ENCODE measurements at places on chromosomes 3 and 15.

- no peak for DNase-seq
Measured at GRCh38 chr3:84974347-84974746, 15.6 kb downstream of the CADM2 start.

- DNase-seq = no peak
Measured at GRCh38 chr15:35557544-35557943, 11.6 kb upstream of the DPH6 start.

GRCh38 chr3:38969317-38970235 lies 82.2 kb downstream of the SCN11A start:
- DNase-seq = no peak

GRCh38 chr3:63132461-63133250 lies 145.5 kb upstream of the SYNPR start:
- DNase-seq = no peak

GRCh38 chr3:111373861-111374260 lies 168.1 kb upstream of the CD96 start:
- DNase-seq = no peak

- DNase-seq = no peak
Measured at GRCh38 chr3:18411541-18411940, 13.6 kb downstream of the SATB1 start.

GRCh38 chr3:6770397-6770690 lies 90.6 kb upstream of the GRM7 start:
- DNase-seq = no peak

DNA sequence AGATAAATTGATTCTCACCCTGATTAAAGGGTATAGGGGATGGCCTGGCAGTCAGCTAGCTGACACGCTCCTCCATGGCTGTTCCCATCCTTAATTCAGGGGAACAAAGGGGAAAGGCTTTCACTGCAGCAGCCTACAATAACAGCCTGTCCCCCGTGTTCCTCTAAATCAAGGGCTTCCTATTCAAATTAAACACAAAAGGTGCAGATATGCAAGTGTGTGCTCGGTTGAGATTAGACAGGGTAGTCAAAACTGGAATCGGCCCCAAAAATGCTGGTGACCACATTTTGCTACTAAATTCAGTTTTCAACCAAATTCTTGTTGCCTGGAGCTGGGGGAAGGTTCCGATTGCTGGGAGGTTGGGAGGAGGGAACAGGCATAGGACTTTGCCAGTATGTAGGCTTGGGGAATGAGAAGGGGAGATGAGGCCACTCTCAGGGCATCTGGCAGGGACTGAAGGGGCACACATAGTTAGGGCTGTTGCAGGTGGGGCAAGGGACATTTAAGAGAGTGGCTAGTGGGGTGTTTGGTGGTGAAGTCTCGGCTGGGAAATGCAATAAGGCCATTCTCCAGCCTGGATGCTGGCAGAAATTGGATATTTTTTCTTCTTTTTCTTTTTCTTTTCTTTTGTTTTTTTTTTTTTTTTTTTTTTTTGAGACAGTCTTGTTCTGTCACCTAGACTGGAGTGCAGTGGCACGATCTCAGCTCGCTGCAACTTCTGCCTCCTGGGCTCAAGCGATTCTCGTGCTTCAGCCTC lies 32.9 kb upstream of the CTSH start:
- DNase-seq = no peak

GRCh38 chr3:37024092-37024491 lies 30.8 kb downstream of the MLH1 start:
- DNase-seq = no peak

DNA sequence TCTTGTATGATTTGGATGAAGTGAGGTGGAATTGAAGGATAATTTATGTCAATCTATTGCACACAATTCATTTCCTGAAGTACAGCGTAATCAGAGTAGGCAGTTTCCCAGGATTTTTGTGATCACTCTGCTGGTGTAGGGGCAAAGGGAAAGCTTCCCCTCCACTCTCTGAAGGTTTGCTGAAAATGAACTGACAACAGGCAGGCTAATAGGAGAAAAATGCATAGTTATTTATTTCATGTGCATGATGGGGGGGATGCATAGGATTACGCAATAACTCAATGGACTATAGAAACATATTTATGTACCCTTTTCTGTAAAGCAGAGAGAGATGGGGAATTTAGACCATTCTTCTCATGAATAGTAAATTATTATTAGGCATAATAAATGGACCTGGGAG lies 872.9 kb downstream of the NAALADL2 start:
- DNase-seq = no peak

- DNase-seq = no peak
Measured at GRCh38 chr3:52004163-52004787, 8.6 kb upstream of the RPL29 start.

- DNase-seq = no peak
Measured at GRCh38 chr3:43759938-43760337, 69.2 kb downstream of the ABHD5 start.

GRCh38 chr3:49554633-49555265 lies 472 bp downstream of the BSN start:
- no peak for DNase-seq

- no peak for DNase-seq
Measured at GRCh38 chr3:189304465-189305351, 132.9 kb downstream of the TPRG1 start.

DNA sequence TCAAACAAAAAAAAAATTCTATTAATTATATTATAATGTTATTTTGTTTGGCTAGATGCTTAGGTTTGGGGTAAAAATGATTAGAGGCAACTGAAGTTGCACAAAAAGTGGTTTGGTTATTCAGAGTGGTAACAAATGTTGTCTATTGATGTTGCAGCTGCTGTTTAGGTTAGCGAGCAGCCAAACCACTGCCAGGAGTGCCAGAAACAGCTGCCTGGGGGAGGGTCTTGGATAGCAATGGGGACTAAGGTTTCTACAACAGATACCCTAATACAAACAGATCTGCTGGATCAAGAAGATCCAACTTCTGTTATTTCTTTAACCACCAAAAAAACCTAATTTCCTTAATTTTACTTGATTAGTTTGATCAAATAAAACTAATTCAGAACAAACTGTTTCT lies 26.6 kb downstream of the BTLA start:
- no peak for DNase-seq

DNA sequence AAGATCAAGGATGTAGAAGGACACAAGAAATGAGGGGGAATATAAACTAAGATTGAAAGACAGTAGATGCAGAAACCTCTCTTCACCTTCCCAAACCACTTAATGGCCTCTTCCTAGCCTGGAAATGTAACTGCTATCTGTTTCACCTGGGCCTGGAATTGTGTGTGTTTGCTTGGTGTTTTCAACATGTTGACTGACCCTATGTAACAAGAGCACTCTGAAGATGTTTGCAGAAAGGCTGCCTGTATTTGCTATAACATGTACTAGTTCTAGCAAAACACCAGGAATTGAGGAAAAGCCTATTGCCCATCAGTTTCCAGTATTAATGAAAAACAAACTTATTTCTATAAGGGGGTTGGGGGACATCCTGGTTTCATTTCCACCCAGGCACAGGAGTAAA lies 248.3 kb downstream of the WDR72 start:
- DNase-seq = no peak

- DNase-seq = no peak
Measured at GRCh38 chr15:77816983-77817382, 184.3 kb upstream of the LINGO1 start.

DNA sequence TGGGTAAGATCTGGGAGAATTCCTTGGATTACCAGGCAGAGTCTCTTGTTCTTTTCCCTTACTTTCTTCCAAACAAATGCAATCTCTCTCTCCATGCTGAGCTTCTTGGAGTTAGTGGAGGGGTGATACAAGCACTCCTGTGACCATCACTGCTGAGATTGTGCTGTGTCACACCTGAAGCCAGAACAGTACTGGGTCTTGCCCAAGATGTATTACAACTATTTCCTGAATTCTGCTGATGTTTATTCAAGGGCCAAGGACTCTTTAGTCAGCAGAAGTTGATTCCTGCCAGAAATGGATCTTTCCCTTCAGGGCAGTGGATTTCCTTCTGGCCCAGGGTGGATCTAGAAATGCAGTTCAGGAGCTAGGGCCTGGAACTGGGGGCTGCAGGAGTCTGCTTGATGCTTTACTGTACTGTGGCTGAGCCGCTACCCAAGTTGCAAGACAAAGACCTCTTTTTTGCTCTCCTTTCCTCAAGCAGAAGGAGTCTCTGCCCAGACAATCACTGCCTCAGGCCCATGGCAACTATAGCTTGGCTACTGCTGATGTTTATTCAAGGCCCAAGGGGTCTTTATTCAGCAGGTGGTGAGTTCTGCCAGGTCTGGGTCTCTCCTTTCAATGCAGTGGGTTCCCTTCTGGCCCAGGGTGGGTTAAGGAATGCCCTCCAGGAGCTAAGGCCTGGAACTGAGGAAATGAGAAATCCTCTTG lies 98.8 kb downstream of the SH3GL3 start:
- no peak for DNase-seq

GRCh38 chr15:59326856-59327255 lies 45.8 kb downstream of the MYO1E start:
- no peak for DNase-seq

DNA sequence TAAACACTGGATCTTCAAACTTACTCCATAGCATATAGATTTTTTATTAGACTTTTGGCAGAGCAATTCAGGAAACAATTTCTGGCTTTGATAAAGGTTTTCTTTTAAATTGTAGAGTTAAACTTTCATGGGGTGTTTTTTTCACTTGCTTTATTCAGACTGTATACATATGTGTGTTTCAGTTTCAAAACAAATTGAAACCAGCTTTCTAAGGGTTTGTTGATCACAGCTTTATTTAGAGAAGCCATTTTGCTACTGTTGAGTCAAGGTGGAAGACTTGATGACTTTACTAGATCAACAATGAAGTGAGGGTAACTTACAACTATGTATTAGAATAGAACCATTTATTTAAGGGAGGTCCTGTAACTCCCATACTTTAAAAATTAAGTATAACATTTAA lies 6.2 kb downstream of the UBE2E1 start:
- DNase-seq = no peak

DNA sequence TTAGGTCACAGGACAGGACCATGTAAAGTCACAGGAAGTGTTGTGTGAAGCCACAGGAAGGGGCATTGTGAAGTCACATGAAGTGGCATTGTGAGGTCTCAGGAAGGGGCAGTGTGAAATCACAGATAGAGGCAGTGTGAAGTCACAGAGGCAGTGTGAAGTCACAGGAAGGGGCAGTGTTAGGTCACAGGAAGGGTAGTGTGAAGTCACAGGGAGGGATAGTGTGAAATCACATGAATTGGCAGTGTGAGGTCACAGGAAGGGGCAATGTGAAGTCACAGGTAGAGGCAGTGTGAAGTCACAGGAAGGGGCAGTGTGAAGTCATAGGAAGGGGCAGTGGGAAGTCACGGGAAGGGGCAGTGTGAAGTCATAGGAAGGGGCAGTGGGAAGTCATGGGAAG lies 37.9 kb downstream of the GASK1A start:
- DNase-seq = no peak

GRCh38 chr3:140995881-140996280 lies 54.2 kb downstream of the SLC25A36 start:
- DNase-seq = no peak

DNA sequence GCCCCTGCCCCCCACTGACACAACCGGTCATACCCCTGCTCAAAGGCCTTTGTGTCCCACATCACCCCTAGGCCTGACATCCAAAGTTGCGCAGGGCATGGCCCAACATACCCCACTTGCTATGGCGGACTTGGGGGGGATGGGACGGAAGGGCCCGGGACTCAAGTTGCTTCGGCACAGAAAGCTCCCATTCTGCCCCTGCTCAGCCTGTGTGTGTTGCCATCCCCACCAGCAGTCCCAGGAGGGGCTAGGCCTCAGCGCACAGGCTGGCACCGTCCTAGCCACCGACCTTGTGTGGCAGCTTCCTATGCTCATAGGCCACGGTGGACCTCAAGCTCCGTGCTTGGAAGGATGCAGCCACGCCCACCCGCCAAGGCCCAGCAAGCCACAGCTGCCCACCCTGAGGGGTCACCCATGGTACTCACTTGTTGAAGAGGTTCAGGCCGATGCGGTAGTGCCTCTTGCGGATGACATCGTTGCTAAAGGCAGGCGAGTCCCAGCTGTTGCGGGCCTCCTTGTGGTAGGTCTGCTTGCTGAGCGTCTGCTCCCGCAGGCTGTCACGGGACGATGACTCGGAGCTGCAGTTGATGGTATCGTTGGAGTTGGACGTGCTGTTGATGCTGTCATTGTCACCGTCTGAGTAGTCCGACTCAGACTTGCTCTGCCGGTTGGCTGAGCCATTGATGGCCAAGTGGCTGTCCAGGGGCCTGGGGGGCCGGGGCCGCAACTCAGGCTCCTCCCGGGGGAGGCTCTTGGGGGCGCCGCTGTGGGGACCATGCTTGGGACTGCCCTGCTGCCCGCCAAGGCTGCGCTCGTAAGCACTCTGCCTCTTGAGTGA lies 93.9 kb upstream of the RPL32 start:
- no peak for DNase-seq

DNA sequence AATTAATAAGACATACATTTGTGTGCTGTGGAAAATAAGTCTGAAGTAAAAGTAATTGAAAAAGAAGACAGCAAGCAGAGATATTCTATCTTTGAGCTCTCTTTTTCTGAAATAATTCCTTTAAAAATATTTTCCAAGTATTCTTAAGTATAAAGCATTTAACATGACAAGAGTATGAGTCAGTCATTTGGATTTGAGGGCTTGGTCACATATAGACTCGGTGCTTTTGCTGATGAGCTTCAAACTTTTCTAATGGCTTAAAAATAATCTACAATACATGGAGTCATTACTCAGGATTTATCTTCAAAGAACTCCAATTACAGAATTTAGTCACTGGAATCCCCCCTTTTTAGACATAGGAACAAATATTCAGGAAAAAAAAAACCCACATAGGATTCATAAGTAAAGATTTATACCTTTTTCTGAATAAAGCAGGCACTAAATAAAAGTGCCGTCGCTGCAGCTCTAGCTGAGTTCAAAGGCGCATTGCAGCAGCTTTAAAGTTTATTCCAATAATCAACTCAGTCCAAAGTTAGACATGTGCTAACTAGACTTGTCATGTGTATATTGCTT lies 147.5 kb downstream of the CTNNB1 start:
- DNase-seq = no peak

GRCh38 chr15:48962662-48963523 lies 826 bp downstream of the SHC4 start:
- no peak for DNase-seq

GRCh38 chr15:100732211-100733055 lies 130.0 kb downstream of the ASB7 start:
- no peak for DNase-seq

GRCh38 chr3:124791639-124792151 lies 61.4 kb downstream of the UMPS start:
- no peak for DNase-seq

DNA sequence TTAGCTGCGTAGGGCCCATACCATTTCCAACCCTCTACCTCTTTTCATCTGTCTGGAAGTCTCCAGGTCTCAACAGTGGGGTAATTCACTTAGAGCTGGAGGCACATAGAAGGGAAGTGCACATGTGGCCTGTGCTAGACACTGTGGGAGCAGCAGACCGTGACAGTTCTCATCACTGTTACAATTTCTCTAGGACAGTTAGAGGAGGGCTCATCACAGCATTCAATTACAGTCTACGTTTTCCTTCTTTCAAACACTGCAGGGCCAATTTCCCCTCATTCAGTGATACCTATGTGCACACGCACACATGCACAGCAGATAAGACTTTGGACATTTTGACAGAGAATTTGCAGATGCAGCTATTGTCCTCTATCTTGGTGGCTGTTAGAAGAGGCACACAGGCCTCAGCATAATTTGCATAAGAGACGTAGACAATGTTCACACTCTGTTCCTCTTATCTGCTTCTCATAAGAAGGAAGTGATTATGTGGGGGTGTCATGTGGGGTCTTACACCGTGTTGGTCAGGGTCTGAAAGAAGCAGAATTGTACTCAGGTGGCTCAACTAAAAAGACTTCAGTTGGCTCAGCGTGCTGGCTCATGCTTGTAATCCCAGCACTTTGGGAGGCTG lies 12.6 kb upstream of the HRG start:
- no peak for DNase-seq

- DNase-seq = no peak
Measured at GRCh38 chr3:118754406-118755252, 280.0 kb downstream of the IGSF11 start.
